ENCODE measurements at places on chromosomes 3 and 15.
A peak's percentile ranks its signal among the peaks of the same experiment; 100 is the strongest.

DNA sequence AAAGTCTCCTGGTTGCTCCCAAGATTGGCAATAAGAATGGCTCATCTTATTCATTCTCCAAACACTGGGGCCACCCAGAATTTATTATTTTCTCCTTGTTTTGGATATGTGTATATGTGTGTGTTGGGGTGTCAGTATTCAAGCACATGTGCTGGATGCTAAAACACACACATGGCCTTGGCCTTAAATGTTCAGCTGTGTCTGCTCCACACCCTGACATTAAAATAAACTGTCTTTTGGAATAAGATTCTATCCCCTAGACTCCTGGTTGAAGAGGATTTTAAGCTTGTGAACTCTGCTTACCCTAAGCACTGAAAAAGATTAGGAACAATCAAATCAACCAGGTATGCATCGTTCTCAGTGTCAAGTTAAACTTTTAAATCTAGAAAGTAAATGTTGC lies 382.9 kb upstream of the MCTP2 start:
- no peak for DNase-seq

DNA sequence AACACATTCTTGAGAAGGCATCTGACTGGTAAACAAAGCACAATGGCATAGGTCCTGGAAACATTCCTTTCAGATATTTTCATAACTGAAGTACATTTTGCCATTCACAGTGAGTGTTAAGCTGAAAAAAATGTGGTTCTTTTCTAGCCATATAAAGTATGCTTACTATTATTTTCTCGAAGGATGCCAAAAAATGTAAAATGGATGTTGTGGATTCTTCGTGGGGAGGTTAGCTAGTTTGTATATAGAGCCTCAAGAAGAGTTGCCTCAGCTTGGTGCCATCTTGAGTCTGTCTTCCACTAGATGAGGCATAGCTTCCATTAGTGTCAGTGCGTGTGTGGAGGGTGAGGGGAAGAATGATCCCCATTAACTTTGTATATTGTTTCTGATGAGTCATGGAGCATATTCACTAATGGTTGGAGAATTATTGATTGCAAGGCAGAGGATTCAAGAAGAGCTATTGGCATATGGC lies 4.1 kb downstream of the MBNL1 start:
- DNase-seq = no peak

- no peak for DNase-seq
Measured at GRCh38 chr3:89685731-89686130, 578.3 kb downstream of the EPHA3 start.

- no peak for DNase-seq
Measured at GRCh38 chr3:137771401-137772213, 7.5 kb downstream of the SOX14 start.

- peak; percentile 61 for DNase-seq
Measured at GRCh38 chr3:39707314-39707909, 102.0 kb upstream of the MYRIP start.
